ENCODE measurements at places on chromosomes 2 and 18.

DNA sequence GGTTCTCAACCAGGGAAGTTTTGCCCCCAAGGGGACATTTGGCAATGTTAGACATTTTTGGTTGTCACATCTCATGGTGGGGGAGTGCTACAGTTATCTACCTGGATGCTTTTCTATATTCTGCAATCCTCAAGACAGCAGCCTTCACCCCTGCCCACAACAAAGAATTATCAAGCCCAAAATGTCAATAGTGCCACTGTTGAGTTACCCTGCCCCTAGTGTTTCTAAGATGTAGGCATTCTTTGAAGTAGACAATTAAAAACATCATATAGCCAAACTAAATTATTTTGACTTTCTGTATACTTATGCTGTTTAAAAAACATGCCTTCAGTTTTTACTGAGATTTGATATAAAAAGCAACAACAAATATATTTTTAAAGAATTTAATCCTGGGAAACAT is 48.0 kb downstream of the ABI2 start:
- DNase-seq = no peak

- DNase-seq = no peak
These were observed 36.7 kb upstream of the OSBPL6 start for GRCh38 chr2:178157574-178157973.

DNA sequence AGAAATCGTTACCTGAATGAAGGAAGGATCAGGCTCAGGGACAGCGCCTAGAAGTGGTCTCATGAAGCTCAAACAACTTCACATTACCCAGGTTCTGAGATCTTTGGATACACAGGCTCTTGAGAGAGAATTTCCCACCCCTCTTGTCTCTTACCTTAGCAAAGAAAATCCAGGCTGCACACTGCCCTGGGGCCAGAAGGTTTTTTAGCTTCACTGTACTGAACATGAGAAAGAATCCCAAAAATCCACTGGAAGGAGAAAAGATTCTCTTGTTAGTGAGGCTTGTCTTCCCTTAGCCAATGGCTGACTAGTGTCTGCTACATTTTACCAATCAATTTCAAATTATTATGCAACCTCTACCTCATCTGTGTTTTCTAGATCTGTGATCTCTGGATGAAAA is 101.0 kb upstream of the RIOK3 start:
- no peak for DNase-seq

DNA sequence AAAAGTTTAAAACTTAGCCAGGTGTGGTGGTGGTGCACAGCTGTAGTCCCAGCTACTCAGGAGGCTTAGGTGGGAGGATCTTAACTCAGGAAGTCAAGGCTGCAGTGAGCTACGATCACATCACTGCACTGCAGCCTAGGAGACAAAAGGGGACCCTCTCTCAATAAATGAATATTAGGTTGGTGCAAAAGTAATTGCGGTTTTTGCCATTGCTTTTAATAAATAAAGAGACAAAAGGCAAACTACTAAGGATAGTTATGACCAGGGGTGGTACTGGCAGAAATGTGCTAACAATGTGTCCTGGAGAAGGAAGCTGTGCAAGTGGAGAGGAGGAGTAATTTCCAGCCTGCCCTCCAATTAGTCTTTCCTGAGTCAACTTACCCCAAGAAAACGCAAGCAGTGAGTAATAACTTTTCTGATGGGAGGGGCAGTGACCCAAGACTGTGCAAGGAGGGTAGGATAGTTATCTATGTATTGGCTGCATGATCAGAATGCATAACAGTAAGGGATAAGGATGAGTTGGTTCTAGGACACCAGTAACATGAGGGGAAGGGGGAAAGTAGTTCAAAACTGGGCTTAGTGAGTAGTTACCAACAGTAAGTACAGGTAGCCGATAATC is 1.5 kb downstream of the EXOC6B start:
- no peak for DNase-seq

- DNase-seq = no peak
These were observed 34.1 kb downstream of the AGAP1 start for GRCh38 chr2:235527806-235528469.

GRCh38 chr2:214577769-214578168 is 166.9 kb downstream of the VWC2L start:
- DNase-seq = no peak

- DNase-seq = no peak
These were observed 144.6 kb upstream of the CAVIN2 start for GRCh38 chr2:191991442-191991841.

GRCh38 chr2:85564144-85564563 is 2.9 kb upstream of the GGCX start:
- no peak for DNase-seq

GRCh38 chr2:12978066-12978835 is 261.5 kb downstream of the TRIB2 start:
- no peak for DNase-seq

GRCh38 chr18:12839526-12840196 is 44.4 kb downstream of the PTPN2 start:
- no peak for DNase-seq

DNA sequence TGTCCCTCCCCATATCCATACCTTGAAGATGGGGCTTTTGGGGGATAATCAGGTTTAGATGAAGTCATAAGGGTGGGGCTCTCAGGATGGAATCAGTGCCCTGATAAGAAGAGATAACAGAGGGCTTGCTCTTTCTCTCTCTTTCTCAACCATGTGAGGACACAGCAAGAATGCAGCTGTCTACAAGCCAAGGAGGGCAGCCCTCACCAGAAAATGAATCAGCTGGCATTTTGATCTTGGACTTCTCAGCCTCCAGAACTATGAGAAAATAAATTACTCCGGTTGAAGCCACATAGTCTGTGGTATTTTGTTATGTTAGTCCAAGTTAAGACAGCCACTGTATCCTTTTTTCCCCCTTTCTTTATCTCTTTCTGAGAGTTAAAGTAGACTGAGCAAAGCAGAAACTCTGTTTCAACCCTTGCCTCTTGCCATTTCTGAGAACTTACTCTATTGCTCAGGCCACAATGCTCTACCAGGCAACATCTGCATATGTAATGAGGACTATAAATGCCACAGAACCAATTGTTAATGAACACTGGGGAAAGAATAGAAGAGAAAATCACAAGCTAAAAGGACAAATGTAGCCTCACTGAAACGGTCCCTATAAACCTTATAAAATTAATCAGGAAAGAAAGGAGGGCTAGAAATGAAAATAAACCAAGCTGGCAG is 56.9 kb downstream of the SRBD1 start:
- no peak for DNase-seq

DNA sequence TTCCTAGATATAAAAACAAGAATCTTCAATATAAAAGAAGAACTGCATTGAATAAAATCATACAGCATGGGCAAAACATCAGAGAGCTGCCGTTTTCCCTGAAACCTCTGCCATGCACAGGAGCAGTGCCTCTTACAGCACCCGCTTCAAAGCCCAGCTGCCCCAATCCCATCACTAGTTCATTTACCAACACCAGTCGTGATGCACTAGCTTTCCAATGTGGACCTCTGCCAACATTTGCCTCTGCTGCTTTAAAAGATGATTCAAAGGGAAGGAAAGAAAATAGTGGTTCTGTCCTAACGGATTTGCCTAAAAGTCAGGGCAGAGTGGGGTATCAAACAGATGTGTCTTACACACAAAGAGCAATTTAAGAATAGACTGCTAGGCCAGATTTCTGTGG is 43.4 kb upstream of the AP1S3 start:
- DNase-seq = no peak

All from thoracic aorta (tissue), 2 donors.